Activated naive CD8-positive, alpha-beta T cell treated with anti-CD3 and anti-CD28 coated beads, Interleukin-2, amount 50 U/mL, for 16 hours (primary cell): ENCODE measurements at places on chromosomes 5 and 9.

DNA sequence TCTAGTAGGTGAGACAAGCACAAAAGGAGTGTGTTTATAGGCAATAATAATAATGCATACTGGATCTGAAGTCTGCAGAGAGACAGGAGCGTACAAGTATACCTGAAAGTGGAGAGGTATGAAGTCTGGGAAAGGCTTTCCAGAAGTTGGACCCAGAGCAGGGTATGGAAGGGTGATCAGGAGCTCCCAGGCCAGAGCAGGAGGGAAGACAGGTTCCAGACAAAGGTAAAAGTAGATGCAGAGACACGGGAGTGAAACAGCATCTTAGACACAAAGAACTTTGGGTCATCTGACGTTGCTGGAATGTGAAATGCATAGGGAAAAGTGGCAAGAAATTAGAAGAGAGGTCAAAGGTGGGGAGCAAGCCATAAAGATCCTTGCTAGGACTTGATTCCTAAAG is 175.1 kb downstream of the PAM start:
- DNase-seq: no peak

GRCh38 chr5:116091416-116091815 is 6.6 kb downstream of the COMMD10 start:
- no peak for DNase-seq

- DNase-seq: no peak
These were observed 92.8 kb upstream of the ADAMTS2 start for GRCh38 chr5:179438011-179438441.

GRCh38 chr5:126536874-126537273 is 58.1 kb downstream of the ALDH7A1 start:
- DNase-seq: no peak

DNA sequence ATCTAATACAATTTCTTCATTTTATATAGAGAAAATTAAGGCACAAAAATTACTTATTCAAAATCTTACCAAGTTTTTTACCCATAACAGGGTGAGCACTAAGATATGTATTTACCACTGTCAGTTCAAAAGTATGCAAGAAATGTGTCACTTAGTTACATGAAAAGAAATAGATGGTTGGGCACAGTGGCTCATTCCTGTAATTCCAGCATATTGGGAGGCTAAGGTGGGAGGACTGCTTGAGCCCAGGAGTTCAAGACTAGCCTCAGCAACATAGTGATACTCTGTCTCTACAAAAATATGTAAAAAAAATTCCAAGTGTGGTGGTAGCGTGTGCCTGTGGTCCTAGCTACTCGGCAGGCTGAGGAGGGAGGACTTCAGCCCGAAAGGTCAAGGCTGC is 19.4 kb downstream of the YIPF5 start:
- DNase-seq: no peak

GRCh38 chr5:147819261-147819770 is 12.2 kb downstream of the SPINK1 start:
- DNase-seq: no peak

- DNase-seq: no peak
These were observed 80.1 kb downstream of the COL15A1 start for GRCh38 chr9:99023831-99024230.

GRCh38 chr5:33049842-33050241 is 338.7 kb downstream of the NPR3 start:
- no peak for DNase-seq

- no peak for DNase-seq
These were observed 29.1 kb upstream of the GRIA1 start for GRCh38 chr5:153461341-153461740.

DNA sequence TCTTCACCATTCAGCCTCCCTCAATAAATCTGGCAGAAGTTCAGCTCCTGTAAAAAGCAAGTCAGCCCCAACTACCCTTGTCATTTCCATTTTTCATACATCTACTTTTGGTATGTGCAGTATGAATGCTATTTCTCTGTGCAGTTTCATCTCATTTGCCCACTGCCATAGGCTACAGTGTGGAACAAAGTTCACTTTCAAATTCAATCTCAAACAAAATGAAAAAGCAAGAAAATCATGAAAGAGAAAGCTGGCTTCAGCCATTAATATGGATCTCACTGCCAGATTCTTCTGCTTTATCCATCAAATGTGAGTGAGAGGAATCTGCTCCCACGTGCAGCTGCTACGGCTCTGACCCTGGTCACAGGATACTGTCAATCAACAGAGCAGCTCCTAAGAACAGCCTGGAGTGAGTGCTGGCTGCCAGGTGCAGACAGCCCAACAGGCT is 494.2 kb downstream of the ZNF608 start:
- no peak for DNase-seq
